Dermis blood vessel endothelial cell (primary cell): ENCODE measurements at places on chromosomes 1 and 21. TPM values are rescaled to one million over a fixed set of nuclear protein-coding genes. Genes with fewer than 3 reads are reported as not detected.

Gene KCNQ4
- total RNA-seq = not detected in 2 replicates

Gene LRRC38
- total RNA-seq = 0.09 and 0.17 TPM in 2 replicates

Gene OR14K1
- not detected in 2 replicates for total RNA-seq

Gene LYPD8
- total RNA-seq = 0.17 and 0.23 TPM in 2 replicates

Gene ILDR2
- total RNA-seq = under 0.01 and 1.0 TPM in 2 replicates

Gene MYBPH
- total RNA-seq = not detected in 2 replicates

Gene EXTL1
- total RNA-seq = not detected in 2 replicates

Gene CHIA
- total RNA-seq = not detected in 2 replicates

Gene PIK3CD
- 4.1 and 4.5 TPM in 2 replicates for total RNA-seq

Gene S100A1
- not detected in 2 replicates for total RNA-seq
